NAMALWA (cell line): ENCODE measurements at places on chromosomes 13 and 19.

DNA sequence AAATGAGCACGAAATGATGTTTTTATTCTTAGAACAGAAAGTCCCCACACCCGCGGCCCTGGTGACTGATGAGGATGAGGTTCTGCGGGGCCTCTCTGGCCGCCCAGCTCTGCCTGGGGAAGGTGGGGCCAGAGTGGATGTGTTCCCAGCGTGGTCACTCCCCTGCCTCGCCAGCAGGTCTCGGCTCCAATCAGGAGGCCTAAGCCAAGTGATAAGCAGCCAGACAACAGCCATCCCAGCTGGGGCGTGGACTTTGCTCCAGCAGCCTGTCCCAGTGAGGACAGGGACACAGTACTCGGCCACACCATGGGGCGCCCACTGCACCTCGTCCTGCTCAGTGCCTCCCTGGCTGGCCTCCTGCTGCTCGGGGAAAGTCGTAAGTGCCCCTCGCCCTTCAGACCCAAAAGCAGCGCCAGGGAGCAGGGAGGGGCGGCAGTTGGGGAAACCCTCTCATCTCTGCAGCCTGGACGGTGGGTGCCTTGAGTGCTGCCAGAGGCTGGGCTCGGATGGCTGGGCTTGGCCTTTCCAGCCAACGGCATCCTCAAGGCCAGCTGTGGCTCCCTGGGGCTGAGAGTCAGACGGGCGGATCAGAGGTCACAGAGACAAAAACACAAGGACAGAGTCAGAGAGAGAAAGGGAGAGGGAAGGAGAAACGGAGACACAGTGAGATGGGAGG, at the start of gene F10:
TSS of gene F10 (plus strand) at position 250 of the 676 bp plus-strand sequence. CDS start at position 307, 57 bp downstream.
- no peak for DNase-seq

DNA sequence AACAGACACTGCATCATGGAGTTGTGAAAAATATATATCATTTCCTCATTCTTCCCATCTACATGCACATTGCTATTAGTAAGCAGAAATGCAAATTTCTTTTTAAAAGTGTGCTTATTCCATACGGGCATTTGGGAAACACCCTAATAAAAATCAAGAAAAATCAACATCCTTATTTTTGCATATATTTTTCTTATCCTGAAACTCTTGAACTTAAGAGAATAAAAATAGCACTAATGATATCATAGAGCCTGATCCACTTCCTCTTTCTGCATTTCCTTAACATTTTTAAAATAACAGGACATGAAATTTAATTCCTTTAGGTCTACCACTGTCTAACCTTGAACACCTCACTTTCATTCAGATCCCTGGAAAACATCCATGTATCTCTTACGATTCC, 123.3 kb downstream of the VWA8 start:
- peak; percentile 25 for DNase-seq

- no peak for DNase-seq
These were observed 127.6 kb downstream of the RNF17 start for GRCh38 chr13:24891476-24892108.

GRCh38 chr19:28502879-28503734, 709.8 kb downstream of the UQCRFS1 start:
- no peak for DNase-seq

- no peak for DNase-seq
These were observed 43.8 kb downstream of the ZNF93 start for GRCh38 chr19:19944583-19944880.

DNA sequence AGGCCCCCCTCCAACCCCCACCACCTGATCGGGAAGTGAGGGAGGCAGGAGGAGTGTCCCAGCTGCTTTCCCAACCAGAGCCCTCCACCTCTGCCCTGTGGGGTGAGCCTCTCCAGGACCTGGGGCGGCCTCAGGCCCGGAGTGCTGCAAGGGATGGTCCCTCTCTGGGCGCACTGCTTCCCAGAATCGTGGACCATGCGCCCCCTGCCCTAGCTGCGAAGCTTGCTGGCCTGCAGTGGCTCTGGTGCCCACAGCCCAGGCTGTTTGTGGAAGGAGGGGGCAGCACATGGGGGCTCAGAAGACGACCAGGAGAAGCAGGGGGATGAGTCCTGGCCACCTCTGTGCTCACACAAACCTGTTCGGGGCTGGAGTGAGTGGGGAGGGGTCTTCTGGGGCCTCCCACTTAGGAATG, 33.6 kb downstream of the CEBPG start:
- no peak for DNase-seq

GRCh38 chr19:7515110-7515644, 726 bp upstream of the ZNF358 start:
- no peak for DNase-seq

- DNase-seq, result no peak
These were observed 92.2 kb downstream of the TSHZ3 start for GRCh38 chr19:31257025-31257424.

DNA sequence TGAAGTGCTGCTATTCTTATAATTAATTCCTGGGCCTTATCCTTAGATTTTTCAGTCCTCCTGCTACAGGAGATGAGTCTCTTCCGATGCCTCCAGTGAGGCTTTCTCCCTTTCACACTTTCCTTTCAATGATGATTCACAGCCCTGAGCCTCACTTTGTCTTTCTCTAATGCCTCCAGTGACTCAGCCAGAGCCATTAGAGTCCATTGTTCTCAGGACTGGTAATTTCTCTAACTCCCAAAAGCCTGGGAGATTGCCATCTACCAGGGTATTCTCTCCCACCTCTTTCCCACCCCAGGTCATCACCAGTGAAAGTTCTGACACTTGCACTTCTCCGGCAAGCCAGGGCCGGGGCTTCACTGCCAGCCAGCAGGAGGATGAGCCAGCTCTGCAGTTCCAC, 49.6 kb upstream of the ARGLU1 start:
- no peak for DNase-seq

DNA sequence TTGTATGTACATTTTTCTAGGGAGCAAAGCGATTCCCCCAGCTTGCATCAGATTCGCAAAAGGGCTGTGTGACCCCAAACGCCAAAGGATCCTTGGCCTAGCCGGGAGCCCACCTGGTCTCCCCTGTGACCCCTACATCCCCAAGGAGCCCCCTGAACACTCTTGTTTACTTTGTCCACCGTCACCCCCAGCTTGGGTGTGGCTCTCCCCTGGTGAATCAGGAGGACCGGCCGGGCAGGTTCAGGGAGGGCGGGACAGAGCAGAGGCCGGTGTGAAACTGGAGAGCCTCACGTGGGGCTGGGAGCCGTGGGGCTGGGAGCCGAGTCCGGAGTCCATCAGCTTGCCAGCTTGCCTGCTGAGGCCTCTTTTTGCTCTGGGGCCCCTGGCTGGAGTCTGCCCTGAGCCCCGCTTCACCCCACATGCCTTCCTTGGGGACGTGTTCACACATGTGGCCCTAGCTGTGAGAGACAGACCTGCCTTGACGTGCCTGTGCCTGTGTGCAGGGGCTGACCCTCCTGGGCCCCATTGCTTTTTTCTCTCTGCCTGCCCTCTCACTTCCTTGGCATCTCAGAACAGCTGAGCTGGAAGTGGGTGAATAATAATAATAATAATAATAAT, 2.0 kb downstream of the ITPKC start:
- DNase-seq, result peak; percentile 58
